ENCODE measurements at places on chromosomes 7 and 10.
A peak's percentile ranks its signal among the peaks of the same experiment; 100 is the strongest.

DNA sequence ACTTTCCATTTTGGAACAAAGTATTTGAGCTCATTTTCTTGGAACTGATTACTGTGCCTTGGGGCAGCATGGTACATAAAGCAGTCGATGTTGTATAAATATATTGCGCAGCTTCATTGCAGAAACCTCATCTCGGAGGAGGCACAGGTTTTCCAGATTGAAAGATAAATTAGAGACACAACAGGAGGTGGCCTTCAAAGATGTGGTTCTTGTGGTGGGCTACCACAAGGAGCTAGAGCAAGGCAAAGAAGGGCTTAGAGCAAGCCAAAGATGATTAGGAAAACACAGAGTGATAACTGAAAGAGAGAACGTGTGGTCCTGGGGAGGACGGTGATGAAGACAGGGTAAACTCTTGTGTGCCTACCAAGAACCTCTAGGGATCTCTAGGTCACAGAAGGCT is 169.1 kb upstream of the TNS3 start:
- no peak for DNase-seq

DNA sequence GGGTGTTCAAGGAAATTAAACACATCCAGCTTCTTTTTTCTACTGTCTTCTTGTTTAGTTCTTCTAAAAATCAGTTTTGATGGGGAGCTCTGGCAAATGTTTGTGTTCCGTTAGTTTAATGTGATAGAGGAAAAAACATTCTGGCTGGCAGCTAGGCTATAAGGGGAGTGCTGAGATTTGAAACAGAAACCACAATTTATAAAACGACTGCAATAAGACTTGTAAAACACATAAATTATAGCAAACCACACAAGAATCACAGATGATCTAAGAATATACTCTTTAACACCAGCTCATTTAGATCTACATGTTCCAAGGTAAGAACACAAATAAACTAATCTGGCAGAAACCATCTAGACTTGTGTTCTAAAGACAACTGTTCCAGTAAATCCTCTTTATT is 425.5 kb downstream of the CNTNAP2 start:
- no peak for DNase-seq

GRCh38 chr10:25615926-25616325 is 318.1 kb upstream of the MYO3A start:
- no peak for DNase-seq

DNA sequence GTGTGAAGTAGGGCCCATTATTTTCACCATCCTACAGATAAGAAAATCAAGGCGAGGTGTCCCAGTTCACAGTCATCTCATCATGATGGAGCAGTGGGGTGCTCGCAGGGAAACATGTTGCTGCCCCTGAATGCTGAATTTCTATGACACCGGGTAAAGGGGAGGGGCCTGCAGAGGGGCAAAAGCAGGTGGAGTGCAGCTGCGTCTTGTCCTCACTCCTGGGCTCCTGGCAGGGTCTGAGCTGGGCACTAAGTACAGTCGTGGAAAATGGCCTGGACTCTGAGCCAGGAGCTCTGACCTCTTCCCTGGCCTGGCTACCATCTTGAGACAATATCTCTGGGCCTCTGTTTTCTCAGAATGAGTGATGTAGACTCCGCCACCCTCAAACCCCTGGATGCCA is 253.1 kb upstream of the PITRM1 start:
- no peak for DNase-seq

- no peak for DNase-seq
These were observed 176.5 kb downstream of the GFRA1 start for GRCh38 chr10:116096526-116096925.

- peak; percentile 9 for DNase-seq
These were observed 12.1 kb downstream of the ENTPD1 start for GRCh38 chr10:95767884-95768556.

GRCh38 chr7:140078392-140078791 is 15.6 kb upstream of the PARP12 start:
- DNase-seq: no peak

- DNase-seq: no peak
These were observed 284.2 kb upstream of the ZMIZ1 start for GRCh38 chr10:78784546-78784945.

- no peak for DNase-seq
These were observed 100.8 kb downstream of the LRRC18 start for GRCh38 chr10:48838834-48839233.

All from small intestine (tissue), 16 donors.